HAP-1 (cell line): ENCODE measurements at places on chromosomes 13 and 19.

GRCh38 chr19:13212759-13213330, 62.6 kb downstream of the IER2 start:
- DNase-seq, result peak; percentile 77

DNA sequence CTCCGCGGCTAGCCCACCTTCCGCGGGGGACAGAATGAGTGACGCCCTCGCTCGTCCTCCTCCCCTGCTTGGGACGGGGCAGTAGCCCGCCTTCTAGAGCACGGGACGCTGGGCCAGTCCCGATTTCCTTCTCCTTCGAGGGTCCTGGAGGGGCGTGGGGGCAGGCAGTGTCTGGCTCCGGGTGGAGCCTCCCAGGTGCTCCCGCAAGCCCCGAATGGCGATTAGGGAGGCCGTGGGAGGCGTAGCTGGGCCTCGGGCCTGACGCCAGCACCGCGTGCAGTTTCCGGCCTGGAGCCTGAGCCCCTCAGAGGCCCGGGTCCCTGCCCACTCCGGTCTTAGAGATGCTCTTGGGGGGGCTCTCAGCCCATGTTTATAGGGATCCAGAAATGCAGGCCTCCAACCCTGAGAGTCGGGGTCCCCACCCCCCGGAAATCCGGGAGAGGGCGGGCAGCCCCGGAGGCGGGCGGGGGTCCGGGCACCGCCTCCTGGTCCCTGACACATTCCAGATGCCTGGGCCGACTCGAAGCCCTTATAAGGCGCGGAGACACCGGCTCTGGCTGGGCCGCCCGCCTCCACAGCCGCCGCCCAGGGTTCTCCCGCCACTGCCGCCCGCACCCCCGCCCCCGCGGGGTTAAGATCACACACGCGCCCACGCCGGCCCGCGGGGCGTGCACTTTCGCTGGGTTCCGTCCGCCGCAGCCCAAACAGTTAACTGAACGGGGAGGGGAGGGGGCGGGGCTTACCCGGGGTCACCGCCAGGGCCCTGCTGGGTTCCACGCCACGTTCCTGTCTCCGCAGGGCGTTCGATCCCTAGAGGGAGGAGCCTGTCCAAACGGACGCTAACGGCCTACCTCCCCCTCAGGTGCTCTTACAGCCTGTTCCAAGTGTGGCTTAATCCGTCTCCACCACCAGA, 1.5 kb downstream of the MYADM start:
- peak; percentile 92 for DNase-seq

- no peak for DNase-seq
These were observed 89.9 kb downstream of the TEX26 start for GRCh38 chr13:31022288-31022895.

- DNase-seq, result no peak
These were observed 2.9 kb downstream of the LDLR start for GRCh38 chr19:11092181-11092538.

DNA sequence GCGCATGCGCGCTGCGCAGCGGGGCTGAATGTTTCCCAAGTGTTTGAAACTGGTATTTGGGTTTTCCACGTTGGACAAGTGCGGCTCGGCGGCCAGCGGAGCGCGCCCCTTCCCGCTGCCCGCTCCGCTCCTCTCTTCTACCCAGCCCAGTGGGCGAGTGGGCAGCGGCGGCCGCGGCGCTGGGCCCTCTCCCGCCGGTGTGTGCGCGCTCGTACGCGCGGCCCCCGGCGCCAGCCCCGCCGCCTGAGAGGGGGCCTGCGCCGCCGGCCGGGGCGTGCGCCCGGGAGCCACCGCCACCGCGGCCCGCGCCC, at the start of gene ING1:
Gene ING1, plus strand, starts transcription at position 59 of the 311 bp plus-strand sequence. CDS start 450 bp downstream, outside the sequence.
- no peak for DNase-seq

DNA sequence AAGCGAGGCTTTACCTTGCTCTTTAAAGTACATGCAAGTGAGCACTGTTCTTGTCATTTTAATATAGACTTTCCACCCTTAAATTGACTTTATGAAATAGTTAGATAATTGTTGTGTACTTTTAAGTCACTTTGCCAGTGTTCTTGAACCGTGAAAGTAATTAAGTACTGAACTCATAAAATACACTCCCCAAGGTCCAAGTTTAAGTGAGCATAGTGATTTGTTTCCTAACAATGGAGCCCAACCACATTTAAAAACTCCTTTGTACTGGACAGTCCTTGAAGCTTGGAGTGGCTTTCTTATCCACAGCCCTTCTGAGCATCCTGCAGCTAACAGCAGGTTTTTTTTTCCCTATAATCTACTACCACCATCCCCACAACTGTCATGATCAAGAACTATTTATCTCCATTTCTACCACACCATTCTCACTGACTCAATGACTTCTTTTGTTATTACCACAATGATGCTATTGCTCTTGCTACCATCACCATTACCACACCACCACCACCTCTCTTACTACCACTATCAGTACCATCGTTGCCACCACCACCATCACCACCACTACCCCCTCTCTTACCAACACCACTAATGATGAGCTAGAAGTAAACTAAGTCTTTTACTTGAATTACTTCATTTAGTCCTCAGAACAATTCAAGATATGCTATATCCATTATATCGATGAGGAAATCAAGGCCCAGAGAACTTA, 452.6 kb downstream of the DIAPH3 start:
- DNase-seq, result peak; percentile 32
